Psoas muscle (tissue), 8 donors: ENCODE measurements at places on chromosomes 11 and 22. TPM values are rescaled to one million over a fixed set of nuclear protein-coding genes. Genes with fewer than 3 reads are reported as not detected.

- no peaks in the 10 kb centered on the region for H3K27me3 ChIP-seq
- no peak for DNase-seq
- H3K27ac ChIP-seq: no peak overlapping the region
- H3K4me3 ChIP-seq: no peak overlapping the region
- H3K36me3 ChIP-seq: no peaks in the 10 kb centered on the region
Observed at GRCh38 chr22:21073023-21073422, 27.3 kb downstream of the LRRC74B start.

GRCh38 chr11:93585758-93586157 lies 42.6 kb upstream of the SMCO4 start:
- no peaks in the 10 kb centered on the region for H3K27me3 ChIP-seq
- H3K27ac ChIP-seq: peak overlapping the region; percentile 60
- H3K4me3 ChIP-seq: no peak overlapping the region

GRCh38 chr11:82732734-82733443 lies 775 bp downstream of the FAM181B start:
- no peaks in the 10 kb centered on the region for H3K36me3 ChIP-seq
- no peak overlapping the region for H3K27ac ChIP-seq
- peak; percentile 45 for DNase-seq
- peak overlapping the region; percentile 56 for H3K4me3 ChIP-seq
- no peaks in the 10 kb centered on the region for H3K27me3 ChIP-seq

GRCh38 chr11:46903846-46904245 lies 14.5 kb downstream of the LRP4 start:
- H3K27ac ChIP-seq: no peak overlapping the region
- no peak overlapping the region for H3K4me3 ChIP-seq
- H3K27me3 ChIP-seq: no peaks in the 10 kb centered on the region
- peak; percentile 67 for DNase-seq

GRCh38 chr22:24338726-24339451 lies 68.3 kb downstream of the SPECC1L start:
- no peaks in the 10 kb centered on the region for H3K27me3 ChIP-seq
- H3K27ac ChIP-seq: peak overlapping the region; percentile 83
- H3K4me1 ChIP-seq: peaks cover 18% of the 10 kb centered on the region
- H3K4me3 ChIP-seq: peak overlapping the region; percentile 45
- peak; percentile 27 for DNase-seq

- no peak overlapping the region for H3K27ac ChIP-seq
- H3K4me1 ChIP-seq: no peaks in the 10 kb centered on the region
- H3K27me3 ChIP-seq: peaks cover 9% of the 10 kb centered on the region
Observed at GRCh38 chr22:49727191-49727880, 100.3 kb downstream of the BRD1 start.

DNA sequence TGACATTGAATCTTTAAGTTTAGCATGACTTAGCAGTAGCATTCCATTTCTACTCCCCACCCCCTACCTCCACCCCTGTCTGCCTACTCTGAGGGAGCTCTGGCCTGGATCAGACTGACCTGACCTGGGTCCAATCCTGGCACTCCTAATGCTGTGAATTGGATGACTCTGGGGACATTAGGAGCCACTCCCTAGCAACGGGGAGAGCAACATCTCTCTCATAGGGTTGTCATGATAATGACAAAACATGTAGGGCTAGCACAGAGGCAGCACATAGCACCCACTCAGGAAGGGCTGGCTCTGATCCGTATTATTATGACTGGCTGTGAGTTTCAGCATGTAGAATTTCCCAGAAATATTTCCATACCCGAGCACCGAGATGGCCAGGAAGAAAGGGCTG lies 40.5 kb downstream of the CABIN1 start:
- peaks cover 95% of the 10 kb centered on the region for H3K36me3 ChIP-seq
- no peak for DNase-seq
- no peak overlapping the region for H3K4me3 ChIP-seq
- no peaks in the 10 kb centered on the region for H3K4me1 ChIP-seq
- H3K27ac ChIP-seq: no peak overlapping the region

- no peak for DNase-seq
- no peak overlapping the region for H3K4me3 ChIP-seq
- H3K4me1 ChIP-seq: peaks cover 27% of the 10 kb centered on the region
- no peaks in the 10 kb centered on the region for H3K36me3 ChIP-seq
- no peaks in the 10 kb centered on the region for H3K27me3 ChIP-seq
Observed at GRCh38 chr11:110283862-110284261, 12.6 kb downstream of the RDX start.

GRCh38 chr11:83280256-83280655 lies 5.9 kb downstream of the CCDC90B start:
- peaks cover 49% of the 10 kb centered on the region for H3K36me3 ChIP-seq
- peaks cover 32% of the 10 kb centered on the region for H3K4me1 ChIP-seq
- no peak for DNase-seq

GRCh38 chr22:26825960-26826935 lies 168.9 kb downstream of the MIAT start:
- no peaks in the 10 kb centered on the region for H3K36me3 ChIP-seq
- no peaks in the 10 kb centered on the region for H3K27me3 ChIP-seq
- no peak for DNase-seq
- no peak overlapping the region for H3K27ac ChIP-seq
- H3K4me1 ChIP-seq: no peaks in the 10 kb centered on the region
- H3K4me3 ChIP-seq: no peak overlapping the region

DNA sequence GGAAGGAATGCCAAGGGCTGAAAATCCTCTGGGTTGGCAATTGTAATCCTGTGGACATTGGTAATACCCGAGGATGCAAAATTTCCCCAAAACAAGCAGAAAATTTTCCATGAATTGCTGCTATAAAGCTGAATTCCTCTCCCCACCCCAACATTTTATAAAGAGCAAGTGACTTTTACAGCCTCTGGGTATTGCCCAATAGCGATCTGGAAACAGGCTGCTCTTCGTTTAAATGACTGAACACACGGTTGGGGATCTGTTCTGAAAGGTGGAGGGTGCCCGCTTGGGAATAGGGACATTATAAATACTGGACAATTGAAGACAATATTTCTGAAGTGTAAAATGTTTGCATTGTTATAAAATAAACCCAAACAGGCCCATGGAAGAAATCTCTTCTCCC lies 20.6 kb downstream of the EHF start:
- H3K36me3 ChIP-seq: no peaks in the 10 kb centered on the region
- H3K27ac ChIP-seq: no peak overlapping the region
- no peaks in the 10 kb centered on the region for H3K4me1 ChIP-seq
- no peaks in the 10 kb centered on the region for H3K27me3 ChIP-seq
- DNase-seq: no peak
- no peak overlapping the region for H3K4me3 ChIP-seq

The RAG1 gene
- polyA plus RNA-seq: 0.85 TPM

The FAM180B gene
- polyA plus RNA-seq: 0.08 TPM

The TH gene
- polyA plus RNA-seq: not detected

The ACR gene
- not detected for polyA plus RNA-seq

The CEP126 gene
- 0.34 TPM for polyA plus RNA-seq

The C11orf91 gene
- polyA plus RNA-seq: not detected

The UBQLN3 gene
- not detected for polyA plus RNA-seq
